ENCODE measurements at places on chromosomes 2 and 18.

DNA sequence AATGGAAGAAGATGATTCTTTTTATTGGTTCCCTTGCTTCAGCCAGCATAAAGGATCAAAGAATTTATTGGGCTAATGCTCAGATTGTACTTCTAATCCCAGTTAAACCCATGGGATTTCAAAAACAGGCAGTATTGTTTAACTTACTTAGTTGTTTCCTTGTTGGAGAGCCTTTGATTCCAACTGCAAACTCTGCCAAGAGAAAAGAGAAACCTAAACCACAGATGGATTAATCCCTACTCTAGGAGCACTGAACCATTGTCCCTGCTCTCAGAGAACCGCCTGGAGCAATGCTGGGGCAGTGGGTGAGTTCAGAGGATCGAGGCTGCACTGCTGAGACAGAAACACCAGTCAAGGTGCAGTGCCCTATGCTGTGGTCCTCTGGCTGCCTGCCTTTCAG, 44.9 kb upstream of the SIGLEC15 start:
- no peak for DNase-seq

- no peak for DNase-seq
These were observed 87.6 kb downstream of the ALPK2 start for GRCh38 chr18:58541146-58541788.

GRCh38 chr2:205692104-205692503, 9.8 kb downstream of the NRP2 start:
- DNase-seq: no peak

GRCh38 chr2:49677227-49677626, 522.9 kb upstream of the FSHR start:
- DNase-seq: no peak

DNA sequence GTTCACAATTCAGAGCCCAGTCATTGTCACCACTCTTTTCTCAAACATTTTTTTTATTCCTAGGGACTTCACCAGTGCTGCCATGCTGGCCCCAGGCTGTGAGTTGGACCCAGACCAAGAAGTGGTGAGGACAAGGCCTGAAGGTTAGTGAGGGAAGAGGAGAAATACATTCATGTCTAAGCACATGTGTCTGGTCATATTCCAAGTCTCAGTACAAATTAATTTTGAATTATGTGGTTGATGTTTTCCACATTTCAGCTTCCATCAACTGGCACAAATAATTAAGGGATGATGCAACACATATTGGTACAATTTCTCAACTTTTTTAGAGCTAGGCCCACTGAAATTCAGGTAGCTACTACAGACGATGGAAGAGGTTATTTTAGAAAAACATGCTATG, 106.6 kb upstream of the UPP2 start:
- DNase-seq: no peak

DNA sequence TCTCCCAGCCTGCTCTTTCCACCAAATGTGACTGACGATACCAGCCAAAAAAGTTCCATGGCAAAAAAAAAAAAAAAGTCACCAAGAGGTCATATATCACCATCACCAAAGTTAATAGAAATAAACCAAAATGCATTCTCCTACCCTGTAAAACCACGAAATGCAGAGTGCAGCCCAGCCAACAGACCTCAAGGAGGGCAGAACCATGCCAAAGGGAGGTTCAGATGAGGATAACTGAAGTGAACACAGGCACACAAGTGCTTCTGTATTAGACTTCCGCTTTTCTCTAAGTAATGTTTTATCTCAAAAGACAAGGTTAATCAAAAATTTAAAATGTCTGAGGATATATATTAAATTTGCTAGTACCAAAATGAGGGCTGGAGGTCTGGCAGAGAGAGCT, 5.5 kb downstream of the SERPINE2 start:
- DNase-seq: no peak

GRCh38 chr2:56170504-56170903, 13.3 kb upstream of the CCDC85A start:
- DNase-seq: no peak

- DNase-seq: no peak
These were observed 51.8 kb downstream of the MERTK start for GRCh38 chr2:111950236-111950635.

DNA sequence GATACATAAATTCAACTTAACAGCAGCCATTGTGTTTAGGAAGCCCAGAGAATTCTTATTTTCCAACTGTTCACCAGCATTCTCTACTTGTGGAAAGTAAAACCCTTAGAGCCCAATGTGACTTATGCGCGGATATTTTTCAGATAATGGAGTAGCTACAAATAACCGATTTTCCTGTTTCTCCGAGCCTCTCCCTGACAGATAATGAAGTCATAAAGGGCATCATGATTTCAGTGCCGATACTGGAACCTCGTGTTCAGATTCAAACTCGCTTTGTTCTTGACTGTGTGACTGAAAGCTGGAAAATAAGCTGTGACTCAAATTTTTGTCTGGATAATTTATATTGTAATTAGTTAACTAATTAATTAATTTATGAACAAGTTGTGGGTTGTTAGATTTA, 228.2 kb downstream of the VAPA start:
- no peak for DNase-seq

GRCh38 chr2:176392249-176392648, 123.0 kb downstream of the MTX2 start:
- no peak for DNase-seq

- no peak for DNase-seq
These were observed 241.6 kb upstream of the NT5C1B start for GRCh38 chr2:18830962-18831361.

- DNase-seq: no peak
These were observed 130.5 kb downstream of the ZNF516 start for GRCh38 chr18:76364282-76365259.

DNA sequence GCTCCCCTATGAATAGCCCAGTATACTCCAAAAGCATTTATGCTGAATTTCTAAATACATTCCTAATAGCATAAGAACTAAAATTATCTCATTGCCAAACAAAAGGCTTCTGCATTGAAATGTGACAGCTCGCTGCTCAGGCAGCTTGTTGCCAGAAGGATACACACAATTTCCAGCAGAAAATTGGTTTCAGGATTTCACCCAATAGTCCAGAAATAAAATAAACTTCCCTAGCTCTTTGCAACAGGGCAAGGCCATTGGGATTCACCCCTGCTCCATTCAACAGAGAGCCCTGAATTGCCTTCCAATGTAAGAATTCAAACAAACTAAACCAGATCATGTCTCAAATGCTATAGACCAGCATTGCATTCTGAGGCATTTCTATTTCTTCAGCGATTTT, 70.7 kb downstream of the RBM43 start:
- no peak for DNase-seq

DNA sequence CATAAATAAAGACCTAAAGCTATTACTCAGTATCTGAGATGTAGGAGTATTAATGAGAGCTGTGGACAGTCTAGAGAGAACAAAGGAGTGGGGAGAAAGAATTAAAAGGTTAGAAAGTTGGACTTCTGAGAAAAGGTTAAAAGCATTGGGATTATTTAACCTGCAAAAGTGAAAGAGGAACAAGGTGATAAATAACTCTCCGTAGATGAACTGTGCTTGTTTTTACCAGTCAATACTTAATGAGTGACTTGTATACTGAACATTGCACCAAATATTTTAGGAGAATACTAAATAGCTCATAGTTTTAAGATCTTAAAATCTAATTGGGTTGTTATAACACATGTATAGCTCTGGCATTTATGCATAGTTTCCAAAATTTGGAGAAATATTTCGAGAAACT, 137.5 kb downstream of the GPD2 start:
- no peak for DNase-seq

DNA sequence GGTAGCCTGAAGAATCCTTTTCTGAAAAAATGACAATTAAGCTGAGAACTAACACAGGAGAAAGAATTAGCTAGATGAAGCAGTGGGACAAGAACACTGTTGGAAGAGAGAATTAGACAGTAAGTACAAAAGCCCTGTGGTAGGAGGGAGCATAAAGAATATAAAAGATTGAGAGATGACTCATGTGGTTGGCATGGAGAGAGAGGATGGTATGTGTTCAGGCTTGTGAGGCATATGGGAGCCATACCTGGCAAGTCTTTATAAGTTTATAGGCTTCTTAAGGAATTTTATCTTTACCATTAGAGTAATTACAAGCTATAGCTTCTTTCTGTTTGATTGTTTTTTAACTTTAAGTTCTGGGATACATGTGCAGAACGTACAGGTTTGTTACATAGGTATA, 325.0 kb downstream of the ARL6IP6 start:
- DNase-seq: no peak

- no peak for DNase-seq
These were observed 277.7 kb upstream of the ACVR2A start for GRCh38 chr2:147567136-147567535.

DNA sequence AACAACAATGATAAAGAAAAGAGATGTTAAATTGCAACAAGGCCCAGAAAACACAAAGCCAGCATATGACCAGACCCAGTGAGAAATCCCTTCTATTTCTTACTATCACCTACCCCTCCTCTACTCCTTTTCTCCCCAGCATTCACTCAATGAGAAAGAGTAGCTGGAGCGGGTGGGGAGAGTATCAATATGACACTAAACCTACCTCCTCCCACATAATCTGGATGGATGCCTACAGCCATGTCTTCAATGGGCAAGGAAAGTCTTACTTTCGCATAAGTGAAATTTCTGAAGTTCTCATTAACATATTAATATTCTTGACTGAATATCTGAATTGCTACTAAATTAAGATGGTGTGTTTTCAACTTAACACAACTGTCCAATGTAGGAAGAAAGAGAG, 78.2 kb downstream of the AFF3 start:
- no peak for DNase-seq

- DNase-seq: no peak
These were observed 323.0 kb downstream of the MTX2 start for GRCh38 chr2:176592216-176592615.

DNA sequence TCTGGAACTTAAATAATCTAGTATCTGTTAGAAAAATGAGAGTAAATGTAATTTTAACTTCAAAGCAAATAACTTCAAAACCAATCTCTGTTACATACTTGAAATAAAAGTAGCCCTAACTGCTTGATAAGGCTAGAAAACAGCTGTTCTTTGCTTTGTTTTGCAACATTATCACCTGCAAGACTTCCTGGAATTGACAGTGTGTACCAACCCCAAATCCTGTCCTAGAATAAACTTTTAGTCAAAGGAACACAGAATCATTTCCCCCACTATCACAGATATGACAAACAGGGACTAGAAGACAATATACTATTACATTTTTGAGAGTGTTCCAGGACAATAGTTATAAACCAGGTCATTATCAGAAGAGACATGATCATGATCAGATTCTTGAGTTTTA, 105.3 kb upstream of the PGAP1 start:
- no peak for DNase-seq

GRCh38 chr2:113277474-113278072, 1.1 kb downstream of the PAX8 start:
- DNase-seq: no peak

GRCh38 chr2:187689372-187689771, 135.1 kb upstream of the TFPI start:
- no peak for DNase-seq

GRCh38 chr2:60442608-60443007, 110.8 kb downstream of the BCL11A start:
- no peak for DNase-seq

DNA sequence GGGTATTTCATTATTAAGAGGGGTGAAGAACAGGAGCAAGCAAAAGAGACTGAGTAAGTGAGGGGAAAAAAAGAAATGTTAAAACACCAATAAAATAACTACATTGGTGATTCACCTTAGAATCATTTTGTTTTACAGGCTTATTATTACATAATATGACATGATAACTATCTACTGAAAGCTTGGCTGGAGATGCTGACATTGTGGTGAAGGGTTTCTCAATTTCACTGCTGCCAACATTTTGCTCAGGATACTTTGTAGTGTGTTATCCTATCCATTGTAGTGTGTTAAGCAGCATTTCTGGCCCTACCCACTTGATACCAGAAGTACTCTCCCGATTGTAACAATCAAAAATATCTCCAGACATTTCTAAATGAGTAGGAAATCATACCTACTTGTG, 1564.6 kb upstream of the NXPH2 start:
- DNase-seq: no peak

DNA sequence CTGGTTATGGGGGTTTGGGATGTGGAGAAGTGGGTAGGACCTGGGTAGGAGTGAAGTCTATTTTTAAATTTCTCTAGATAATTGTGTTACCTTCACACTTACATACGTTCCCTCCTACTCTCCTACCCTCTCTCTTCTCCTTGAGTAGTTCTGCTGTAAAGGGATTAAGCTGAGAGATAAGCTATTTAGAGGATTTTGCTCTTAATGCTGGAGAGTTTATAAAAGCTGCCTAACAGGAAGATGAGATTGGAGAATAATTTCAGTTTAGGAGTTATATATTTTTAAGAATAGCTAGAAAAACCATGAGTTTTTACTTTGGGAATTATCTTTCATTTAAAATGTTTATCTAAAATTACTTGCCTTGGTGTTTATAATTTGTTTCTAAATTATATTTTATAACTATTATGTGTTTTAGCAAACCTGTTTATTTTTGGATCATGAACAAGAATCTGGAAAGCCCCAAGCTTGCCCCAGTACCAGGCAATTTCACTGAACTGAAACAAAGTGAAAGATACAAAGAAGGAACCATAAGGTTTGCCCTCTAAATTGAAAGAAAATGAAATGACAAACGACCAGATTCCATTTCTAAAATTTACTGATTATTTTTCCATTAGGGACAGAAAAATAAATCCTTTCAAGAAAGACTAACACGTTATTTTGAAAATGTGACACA, 101.5 kb downstream of the ZNF532 start:
- DNase-seq: no peak

- no peak for DNase-seq
These were observed 42.0 kb upstream of the CCDC150 start for GRCh38 chr2:196597531-196597930.

DNA sequence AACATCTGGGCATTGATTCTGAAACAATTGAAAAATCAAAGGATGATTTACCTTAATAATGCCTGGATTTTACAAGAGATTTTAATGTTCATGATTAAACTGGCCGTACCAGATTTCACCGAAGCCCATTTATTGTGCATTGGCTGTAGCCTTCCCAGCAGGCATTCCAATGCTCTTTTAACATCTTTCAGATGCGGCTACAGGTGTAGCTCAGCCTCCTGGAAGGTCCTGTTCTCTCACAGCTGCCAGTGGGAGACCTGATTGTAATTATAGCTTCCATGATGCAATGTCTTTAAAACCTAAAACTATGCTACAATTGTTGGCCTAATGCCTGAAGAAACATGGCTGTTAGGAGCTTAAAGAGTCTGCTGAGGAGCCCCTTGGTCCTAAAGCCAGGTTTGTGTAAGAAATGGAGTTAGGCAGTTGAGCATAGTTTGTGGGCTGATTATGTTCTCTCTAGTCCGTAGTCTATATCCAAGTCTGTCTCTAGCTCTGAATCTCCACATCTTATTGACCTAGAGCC, 147.4 kb downstream of the CERS6 start:
- no peak for DNase-seq

All from frontal cortex (tissue), 4 donors.